ENCODE measurements at places on chromosomes 1 and 21.

DNA sequence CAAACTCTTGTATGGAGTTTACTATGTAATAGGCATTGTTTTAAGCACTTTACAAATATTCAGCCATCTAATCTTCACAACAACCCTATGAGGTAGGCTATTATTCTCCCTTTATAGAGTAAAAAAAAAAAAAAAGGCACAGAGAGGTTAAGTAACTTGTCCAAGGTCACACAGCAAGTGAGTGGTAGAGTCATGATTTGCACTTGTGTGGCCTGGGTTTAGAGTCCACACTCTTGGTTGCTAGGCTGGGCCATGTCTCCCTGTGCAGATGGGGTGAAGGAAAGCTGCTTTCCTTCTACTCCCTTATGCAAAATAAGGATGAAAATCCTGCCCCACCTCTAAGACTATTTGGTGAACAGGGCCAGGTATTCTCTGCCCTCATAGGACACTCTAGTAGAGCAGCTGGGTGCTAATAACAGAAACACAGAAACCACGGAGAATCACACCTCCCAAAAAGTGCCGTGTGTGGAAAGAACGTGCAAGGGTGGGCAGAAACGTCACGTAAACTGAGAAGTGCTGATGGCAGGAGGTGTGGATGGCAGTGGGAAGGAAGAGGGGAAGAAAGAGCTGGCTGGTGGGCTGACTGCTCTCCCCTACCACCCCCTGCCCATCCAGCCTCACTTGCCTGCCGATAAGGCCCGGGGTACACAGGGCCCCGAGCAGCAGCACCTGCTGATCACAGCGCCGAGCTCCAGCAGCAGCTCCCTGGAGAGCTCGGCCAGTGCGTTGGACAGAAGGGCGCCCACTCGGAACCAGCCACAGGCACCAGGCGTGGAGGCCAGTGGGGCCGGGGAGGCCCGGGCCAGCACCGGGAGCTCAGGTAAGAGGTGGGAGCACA is 28.3 kb upstream of the VPS13D start:
- no peak for DNase-seq

- no peak for DNase-seq
These were observed 46.4 kb downstream of the CACHD1 start for GRCh38 chr1:64516301-64516700.

GRCh38 chr1:4161366-4162006 is 261.4 kb upstream of the C1orf174 start:
- no peak for DNase-seq

DNA sequence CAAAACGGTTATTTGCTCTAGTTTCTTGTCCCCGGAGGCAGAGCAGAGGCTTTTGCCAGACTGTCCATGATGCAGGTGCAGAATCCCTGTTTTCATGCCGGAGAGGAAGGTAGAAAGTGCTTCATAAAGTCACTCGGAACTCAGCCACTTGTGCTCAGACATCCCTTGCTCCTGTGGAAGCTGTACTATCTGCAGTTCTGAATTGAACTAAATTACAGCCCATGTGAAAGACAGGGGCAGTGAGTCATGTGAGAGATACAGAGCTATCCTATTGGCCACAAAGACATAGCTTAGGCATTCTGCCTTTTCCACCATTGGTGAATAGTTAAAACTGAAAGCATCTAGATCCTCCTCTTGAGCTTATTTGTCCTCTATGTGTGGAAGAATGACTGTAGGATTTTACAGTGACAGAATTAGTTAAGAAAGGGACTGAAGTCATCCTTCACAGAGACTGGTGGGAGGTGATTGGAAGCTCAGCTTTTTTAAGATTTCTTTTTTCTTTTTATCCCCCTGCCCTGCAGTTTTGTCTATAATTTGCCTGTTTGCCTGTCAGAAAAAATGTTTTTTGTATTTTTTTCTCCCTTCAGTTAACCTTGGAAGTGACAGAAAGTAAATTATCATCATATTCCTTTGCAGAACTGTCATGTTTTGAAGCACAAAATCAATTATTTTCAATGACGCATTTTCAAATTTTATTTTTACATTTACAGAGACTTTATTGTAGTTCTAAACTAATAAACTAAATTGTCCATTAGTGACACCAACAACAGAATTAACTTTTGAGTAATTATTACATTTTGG is 298.6 kb downstream of the PTPRC start:
- DNase-seq: peak; percentile 25

GRCh38 chr1:209095627-209096595 is 487.6 kb upstream of the CAMK1G start:
- no peak for DNase-seq

GRCh38 chr1:58783993-58784757 is at the start of gene JUN:
TSS of gene JUN (minus strand) at chr1:58784047. CDS start at chr1:58783070, 977 bp downstream.
- peak; percentile 98 for DNase-seq

- no peak for DNase-seq
These were observed 6.9 kb downstream of the TMEM81 start for GRCh38 chr1:205077158-205077933.

GRCh38 chr1:8875216-8875861 is 3.1 kb downstream of the ENO1 start:
- no peak for DNase-seq

GRCh38 chr1:1397839-1398523 is 1.2 kb downstream of the CCNL2 start:
- no peak for DNase-seq

DNA sequence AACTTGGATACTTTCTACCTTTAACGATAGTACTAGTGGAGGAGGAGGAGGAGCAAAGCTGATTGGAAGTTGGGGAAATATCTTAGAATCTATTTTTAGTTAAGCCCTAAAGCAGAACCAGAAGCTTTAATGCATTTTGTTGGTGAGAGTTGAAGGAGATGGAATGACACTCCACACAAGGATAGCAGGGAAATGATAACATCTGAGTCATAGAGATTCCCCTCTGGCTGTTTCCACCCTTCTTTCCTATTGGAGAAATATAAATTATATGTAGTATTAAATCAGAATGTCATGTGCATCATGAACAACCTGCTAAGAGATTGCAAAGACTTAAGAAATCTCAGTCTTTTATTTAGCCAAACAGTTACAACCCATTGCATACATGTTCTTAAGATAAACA is 1357.7 kb downstream of the NCAM2 start:
- DNase-seq: no peak

- no peak for DNase-seq
These were observed 21.2 kb downstream of the ATF6 start for GRCh38 chr1:161787355-161787754.

DNA sequence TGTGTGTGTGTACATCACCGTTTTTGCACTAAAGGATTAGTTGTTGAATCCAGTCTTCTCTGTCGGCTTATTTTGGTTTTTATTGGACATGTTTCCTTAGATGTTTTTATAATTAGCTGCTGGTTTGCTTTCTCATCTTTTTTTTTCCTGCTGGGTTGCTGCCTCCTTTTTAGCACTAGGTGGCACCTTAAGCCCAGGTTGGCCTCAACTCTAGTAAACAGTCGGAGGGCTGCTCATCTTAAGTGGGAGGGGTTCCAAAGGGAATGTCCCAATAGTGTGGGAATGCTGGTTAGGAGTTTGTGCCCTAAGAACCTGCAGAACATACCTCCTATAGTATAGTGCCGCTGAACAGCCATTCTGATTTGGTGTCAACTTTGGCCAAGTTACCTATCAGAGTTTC is 570.1 kb upstream of the CXADR start:
- no peak for DNase-seq

GRCh38 chr1:6275826-6276782 is 15.2 kb upstream of the GPR153 start:
- DNase-seq: no peak

Measured in NCI-H748 treated with DMSO at 0.1 percent for 48 hours (cell line).